ENCODE measurements at places on chromosomes 16 and 17.

- no peak for DNase-seq
These were observed 83.3 kb downstream of the TBC1D16 start for GRCh38 chr17:79952265-79952877.

DNA sequence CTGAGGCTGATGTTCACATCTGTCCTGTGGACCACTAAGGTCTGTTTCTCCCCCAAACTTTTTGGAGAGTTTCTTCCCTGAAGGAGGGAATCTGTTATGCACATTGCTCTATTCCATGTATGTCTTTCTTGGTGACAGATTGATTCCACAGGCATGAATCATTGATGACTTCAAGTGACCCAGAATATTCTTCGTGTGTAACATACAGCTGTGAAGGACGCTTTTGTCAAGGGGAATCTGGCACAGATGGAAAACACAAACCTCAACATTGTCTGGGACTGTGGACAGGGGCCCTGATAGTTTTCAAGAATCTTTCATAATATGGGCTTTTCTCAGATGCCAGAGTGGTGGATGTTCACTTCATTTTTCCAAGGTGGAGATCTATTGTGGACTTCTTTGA, 223.1 kb upstream of the MAF start:
- DNase-seq, result no peak

- DNase-seq, result peak; percentile 59
These were observed 3.3 kb downstream of the KRT37 start for GRCh38 chr17:41421116-41421515.

DNA sequence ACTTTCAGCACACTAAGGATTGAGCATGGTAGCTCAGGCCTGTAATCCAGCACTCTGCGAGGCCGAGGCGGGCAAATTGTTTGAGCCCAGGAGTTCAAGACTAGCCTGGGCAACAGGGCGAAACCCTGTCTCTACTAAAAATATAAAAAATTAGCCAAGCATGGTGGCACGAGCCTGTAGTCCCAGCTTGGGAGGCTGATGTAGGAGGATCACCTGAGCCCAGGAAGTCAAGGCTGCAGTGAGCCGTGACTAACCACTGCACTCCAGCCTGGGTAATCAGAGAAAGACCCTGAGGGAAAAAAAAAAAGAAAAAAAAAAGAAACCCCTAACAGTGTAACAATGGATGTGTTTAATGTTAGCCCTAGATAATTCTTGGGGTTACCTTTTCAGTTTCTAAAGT, 24.0 kb downstream of the PARN start:
- DNase-seq, result peak; percentile 2

DNA sequence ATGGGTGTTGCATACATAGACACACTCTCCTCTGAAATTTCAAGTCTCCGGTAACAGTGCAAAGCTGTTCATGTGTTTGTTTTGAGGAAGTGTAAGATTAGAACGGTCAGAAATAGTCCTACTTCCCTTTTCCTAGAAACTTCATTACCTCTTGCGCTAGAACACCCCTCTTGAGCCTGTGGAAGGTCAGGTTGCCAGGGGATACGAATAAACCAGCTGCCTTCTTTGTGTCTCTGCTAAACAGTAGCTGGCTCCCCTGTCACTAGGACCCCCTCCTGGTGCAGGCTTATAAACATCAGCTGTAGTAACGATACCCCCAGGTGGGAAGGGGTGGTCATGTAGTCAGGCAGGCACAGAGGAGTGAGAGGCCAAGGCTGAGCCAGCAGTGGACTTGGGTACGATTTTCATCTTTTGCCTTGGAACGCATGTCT, 113.4 kb upstream of the RCVRN start:
- no peak for DNase-seq

GRCh38 chr16:81035975-81036750, 521 bp downstream of the ATMIN start:
- no peak for DNase-seq

- no peak for DNase-seq
These were observed 2.2 kb upstream of the DLX4 start for GRCh38 chr17:49966767-49967166.

DNA sequence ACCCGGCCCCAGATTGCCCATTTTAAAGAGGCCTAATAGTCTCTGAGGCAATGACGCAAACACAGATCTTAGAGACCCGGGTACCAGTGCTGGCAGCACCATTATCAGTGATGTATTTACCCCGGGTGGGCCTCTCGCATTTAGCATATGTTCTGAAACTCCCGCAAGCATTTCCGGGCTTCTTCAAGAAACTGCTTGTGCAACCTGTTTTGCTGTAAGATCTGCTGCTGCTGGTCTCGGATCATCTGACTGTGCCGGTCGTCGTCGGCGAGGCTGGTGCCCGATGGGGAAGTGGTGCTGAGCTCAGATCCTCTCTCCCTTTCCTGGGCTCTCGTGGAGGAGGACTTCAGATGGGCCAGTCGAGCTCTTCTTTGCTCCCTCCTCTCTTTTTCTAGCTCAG, 12.5 kb downstream of the CEP295NL start:
- no peak for DNase-seq

- peak; percentile 40 for DNase-seq
These were observed 4.3 kb downstream of the SPDYE4 start for GRCh38 chr17:8753976-8754440.

DNA sequence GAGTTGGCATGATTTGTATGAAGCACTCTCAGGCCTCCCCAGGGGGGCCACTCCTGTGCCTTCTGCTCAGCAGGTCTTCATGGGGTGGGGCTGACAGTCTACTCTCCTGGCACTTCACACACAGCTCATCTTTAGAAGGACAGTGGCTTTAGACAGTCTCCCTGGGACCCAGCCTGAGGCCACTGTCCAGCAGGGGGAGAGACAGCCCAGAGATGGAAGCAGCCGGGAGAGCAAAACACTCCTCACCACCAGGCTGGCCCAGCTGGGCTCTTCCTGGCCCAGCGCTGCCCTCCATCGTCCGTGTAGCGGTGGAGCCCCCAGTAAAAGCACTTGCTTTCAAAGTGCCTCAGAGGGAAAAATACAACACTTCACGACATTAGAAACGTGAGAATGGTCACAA, 62.0 kb upstream of the CRHR1 start:
- no peak for DNase-seq

DNA sequence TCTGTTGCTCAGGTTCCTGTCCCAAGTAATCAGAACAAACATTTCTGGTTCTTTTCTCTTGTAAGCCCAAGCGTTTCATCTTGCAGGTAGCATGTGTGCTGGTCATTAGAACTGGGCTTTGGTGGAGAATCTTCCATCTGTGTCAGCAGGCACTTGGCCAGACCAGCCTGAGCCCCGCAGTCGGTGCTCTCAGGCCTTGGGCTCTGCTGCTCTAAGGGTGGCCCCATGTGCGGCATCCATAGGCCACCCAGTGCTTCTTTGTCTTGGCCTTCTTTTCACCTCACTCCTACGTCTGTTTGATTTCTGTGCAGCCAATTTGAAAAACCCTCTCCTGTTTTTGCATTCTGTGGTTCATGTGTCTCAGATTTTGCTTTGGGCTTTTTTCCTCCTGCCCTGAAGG, 51.6 kb downstream of the PLD6 start:
- no peak for DNase-seq

GRCh38 chr17:18368946-18369345, 5.6 kb upstream of the SHMT1 start:
- DNase-seq, result no peak

- no peak for DNase-seq
These were observed 620 bp downstream of the SAMD14 start for GRCh38 chr17:50129353-50129727.

GRCh38 chr16:79595231-79595641, 5.3 kb downstream of the MAF start:
- DNase-seq, result peak; percentile 24

- no peak for DNase-seq
These were observed 37.2 kb upstream of the C16orf82 start for GRCh38 chr16:27029525-27029924.

GRCh38 chr16:7420843-7421242, 88.2 kb downstream of the RBFOX1 start:
- no peak for DNase-seq

DNA sequence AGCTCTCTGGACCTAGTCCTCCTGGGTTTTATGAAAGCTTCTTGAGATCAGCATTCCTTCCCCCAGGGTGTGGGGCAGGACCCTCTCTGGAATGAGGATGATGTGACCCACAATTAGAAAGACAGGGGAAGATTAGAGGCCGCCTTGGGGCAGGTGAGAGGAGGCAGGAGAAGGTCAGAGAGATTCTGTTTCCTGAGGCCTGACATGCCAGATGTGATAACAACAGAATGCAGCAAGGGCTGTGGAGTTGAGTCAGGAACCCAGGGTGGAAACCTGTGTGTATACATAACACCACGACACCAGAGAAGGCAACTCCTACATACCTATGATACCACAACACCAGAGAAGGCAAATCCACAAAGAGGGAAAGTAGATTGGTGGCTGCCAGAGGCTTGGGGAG, 5.4 kb upstream of the SLC5A10 start:
- no peak for DNase-seq

- DNase-seq, result no peak
These were observed 10.1 kb downstream of the GAS2L2 start for GRCh38 chr17:35742896-35743477.

GRCh38 chr16:35841632-35842031, 2382.2 kb downstream of the TP53TG3F start:
- no peak for DNase-seq

GRCh38 chr16:74219706-74220105, 76.9 kb upstream of the PSMD7 start:
- no peak for DNase-seq

DNA sequence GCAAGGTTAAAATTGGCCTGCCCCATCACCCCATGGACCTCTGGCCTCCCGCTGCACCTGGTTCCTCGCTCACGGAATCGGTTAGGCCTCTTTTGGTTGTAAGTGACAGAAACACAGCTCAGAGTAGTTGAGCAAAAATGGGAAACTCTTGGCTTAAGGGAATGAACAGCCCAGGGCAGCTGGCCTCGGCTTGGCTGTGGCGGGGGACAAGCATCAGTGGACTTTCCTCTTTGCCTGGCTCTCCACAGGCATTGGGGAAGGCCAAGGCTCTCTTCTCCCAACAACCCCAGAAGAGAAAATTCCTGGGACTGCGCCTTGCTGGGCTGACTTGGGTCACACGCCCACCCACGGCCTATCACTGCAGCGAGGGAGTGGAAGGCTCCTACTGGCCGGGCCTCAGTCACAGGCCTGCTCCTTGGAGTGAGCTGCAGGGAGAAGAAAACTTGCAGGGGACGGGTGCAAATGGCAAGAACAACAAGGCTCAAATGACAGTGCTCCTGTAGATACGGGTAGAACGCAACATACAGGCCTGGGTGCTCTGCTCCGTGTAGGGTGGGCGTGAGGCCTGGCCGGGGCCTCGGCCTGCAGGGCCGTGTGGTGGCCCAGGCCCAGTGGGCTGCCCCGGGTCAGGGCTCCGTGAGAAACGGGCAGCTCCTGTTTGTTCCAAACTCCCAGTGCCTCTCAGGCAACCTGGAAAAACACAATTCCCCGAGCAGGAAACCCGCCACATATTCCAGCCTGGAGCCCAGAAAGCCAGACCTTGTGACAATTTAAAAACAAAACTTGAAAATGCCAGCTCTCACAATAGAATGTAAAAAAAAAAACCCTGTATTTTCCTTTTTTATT, 25.0 kb upstream of the ATP2A3 start:
- DNase-seq, result no peak

DNA sequence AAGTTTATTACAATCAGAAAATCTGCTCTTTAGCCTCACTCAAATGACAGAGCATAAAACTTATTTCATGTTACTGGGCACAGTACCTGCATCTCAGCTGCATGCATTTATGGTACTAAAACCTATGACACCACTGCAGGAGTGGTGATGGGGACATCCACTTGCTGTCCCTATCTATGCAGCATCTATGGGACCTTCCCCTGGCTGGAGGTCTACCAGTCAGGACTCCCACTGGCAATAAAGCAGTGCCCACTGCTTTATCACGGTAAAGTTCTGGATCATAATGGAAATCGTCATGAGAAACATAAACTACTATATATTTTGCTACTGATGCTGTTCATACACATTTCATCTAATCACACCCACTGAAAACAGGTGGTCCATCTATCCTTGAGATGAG, 26.2 kb downstream of the NSMCE1 start:
- no peak for DNase-seq

GRCh38 chr17:41402161-41402560, 4.8 kb upstream of the KRT31 start:
- DNase-seq, result peak; percentile 20

- DNase-seq, result no peak
These were observed 37.4 kb upstream of the TMC5 start for GRCh38 chr16:19380328-19380727.

GRCh38 chr17:13429201-13429600, 172.5 kb downstream of the HS3ST3A1 start:
- DNase-seq, result no peak

DNA sequence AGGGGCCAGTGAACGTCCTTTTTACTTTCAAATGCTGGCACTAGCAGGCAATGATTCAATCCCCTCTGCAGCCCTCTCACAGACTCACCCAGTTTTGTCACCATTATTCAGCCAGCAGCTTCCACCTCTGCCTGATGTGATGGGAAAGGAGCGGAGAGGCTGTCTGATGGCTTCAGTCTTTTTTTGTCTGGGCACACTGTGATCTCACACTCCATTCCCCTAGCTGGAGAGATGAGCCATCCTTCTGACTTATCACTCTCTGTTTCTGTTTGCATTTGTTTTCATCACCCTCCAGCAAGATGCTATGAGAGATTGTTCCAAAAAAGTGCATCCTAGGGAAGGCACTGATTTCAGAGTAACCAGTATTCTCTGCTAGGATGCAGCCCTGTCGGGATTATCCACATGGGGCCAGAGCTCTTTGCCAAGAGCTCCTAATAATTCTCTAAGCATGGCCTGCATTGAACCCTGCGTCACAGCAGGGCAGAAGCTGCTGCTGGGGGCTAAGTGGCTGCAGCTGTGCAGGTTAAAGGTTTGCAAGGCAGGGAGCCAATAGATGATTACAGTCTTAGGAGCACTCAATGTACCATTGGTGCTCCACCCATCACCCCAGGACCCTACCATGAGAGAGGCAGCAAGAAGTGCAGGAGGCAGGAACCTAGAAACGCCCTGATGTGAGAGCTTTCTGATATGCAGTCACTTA, 236.1 kb upstream of the C16orf82 start:
- DNase-seq, result no peak

DNA sequence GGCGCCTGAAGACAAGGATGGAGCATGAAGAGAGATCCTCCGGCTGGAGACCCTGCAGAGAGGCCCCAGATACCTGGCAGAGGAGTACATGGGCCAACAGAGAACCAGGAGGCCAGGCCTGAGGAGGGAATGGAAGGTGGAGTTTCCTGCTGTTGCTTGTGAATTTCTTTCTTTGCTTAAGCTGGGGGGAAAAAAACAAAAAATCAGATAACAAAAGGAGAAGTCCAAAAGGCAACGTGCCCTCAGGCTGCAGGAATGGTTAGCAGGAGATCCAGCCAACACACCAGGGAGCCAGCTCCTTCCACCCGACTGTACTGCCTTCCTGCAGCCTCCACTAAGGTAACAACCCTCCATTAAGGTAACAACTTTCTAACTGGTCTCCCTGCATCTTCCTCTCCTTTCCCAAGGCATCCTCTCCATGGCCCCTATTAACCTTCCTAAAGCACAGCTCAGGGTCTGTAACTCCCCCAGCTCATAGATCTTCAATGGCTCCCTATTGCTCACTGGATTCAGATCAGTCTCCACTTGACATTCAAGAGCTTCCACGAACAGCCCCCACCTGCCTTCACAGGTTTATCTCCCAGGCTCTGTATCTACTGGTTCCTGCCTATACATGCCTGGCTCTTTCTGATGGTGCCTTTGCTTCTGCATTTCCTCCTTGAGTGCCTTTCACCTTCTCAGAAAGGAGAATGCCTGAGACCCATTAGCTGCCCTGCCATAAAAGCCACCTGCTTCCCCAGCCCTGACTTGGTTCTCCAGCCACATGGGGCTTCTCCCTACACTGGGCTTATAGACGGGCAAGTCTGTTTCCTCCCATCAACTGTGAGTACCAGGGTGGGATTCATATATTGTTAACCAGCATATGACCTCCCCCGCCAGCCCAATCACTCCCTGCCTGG, 725 bp upstream of the ARL5C start:
- DNase-seq, result no peak
